Fibroblast of lung (primary cell): ENCODE measurements at places on chromosomes 4 and X.

DNA sequence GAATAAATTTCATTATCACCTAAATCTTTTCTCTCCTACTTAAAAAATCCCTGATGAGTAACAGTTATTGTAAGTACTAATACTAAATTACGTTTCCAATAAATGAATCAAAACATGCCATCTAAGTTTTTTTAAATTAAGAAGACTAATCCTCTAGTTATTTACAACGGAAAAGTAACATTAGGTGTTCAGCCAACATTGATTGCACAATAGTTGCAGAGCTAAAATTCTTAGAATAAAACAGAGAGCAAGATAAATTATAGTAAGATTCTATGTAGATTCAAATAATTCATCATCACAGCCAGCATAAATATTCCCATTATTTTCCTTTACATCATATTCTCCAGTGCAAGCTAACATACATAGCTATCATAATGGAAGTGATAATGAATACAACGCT lies 139.2 kb downstream of the HDX start:
- peak; percentile 15 for DNase-seq

DNA sequence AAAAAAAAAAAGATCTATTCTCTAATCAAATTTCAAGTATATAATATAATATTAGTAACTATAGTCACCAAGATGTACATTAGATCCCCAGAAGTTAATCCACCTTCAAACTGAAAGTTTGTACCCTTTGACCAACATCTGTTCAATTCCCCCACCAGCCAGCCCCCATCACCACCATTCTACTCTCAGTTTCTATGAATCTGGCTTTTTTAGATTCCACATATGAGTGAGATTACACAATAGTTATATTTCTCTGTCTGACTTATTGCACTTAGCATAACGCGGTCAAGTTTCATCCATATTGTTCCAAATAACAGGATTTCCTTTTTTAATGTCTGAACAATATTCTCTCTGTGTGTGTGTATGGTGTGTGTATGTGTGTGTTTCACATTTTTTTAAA lies 33.7 kb upstream of the VMA21 start:
- DNase-seq = no peak

DNA sequence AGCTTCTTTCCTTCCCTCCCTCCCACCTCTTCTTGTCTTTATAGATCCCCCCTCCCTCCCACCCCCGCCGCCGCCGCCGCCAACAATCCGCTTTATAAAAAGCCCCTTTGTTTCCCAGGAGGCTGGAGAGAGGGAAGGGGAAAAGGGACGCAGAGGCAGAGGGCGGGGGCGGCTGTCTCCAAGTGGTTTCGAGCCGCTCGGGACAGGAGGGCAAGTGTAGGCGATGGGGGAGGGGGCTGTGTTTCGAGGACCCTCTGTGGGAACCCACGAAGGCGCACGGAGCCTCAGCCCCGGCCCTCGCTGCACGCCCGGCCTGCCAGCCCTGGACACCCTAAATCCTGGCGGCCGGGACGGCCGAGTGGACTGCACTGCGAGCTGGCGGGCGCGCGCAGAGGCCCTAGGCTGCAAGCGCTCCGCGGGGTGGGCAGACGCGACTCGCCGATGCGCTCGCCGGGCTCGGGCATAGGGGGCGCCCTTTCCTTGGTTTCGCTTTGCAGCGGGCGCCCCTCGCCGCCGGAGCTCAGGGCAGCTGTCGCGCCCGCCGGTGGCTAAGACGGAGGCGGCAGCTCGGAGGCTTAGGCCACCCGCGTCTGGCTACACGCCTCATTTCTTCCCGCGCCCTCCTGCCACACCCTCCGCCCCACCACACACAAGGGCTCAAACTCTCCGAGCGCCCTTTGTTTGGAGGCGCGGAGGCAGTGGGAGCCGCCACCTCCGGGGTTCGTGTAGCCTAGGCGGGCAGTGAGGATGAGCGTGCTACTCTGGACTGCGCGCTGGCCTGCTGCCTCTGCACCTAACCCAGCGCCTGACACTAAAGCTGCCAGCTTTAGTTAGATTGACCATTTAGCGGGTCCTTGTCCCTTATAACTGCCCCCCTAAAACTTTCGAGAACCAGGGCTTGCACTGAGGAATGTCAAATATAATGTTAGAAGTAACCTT lies 2.2 kb downstream of the MAMLD1 start:
- DNase-seq = peak; percentile 66

- no peak for DNase-seq
Observed at GRCh38 chr4:93116624-93117023, 711.9 kb upstream of the ATOH1 start.

- DNase-seq = no peak
Observed at GRCh38 chr4:182569561-182569960, 326.4 kb downstream of the TENM3 start.

DNA sequence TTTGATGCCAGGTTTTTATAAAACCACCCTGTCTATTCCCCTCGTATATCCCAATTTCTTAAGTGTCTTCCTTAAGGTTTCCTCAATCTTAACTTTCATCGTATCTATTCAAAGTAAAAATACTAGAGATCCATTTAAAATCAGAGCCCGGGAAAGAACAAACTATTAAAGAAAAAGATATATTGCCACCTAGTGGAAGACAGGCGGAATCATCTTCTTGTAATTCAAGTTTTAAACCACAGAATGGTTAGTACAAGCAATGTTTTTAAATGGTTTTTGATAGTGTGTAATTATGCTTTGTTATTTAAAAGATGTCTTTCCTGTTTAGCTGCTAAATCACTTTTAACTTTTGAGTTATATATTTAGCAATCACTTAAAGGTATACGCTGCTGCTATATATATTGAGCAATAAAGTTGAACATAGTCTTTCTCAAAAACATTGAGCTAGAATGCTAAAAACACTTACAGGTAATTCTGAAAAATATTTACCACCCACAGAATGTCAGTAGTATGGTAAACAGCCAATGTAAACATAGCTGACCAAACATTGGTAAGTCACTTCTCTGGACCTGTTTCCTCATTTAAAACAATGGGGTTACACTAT lies 18.2 kb downstream of the PRDM8 start:
- DNase-seq = peak; percentile 76

DNA sequence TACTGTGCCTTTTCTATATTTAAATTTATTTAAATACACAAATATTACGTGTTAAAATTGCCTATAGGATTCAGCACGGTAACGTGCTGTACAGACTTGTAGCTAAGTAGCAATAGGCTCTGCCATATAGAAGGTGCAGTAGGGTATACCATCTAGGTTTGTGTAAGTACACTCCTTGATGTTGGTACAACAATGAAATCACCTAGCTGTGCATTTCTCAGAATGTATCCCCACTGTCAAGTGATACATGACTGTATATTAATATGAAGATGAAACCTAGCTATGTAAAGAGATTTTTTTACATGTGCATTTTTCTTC lies 431.2 kb downstream of the KCTD8 start:
- no peak for DNase-seq

GRCh38 chrX:136168929-136169735 lies 21.8 kb downstream of the FHL1 start:
- DNase-seq = peak; percentile 97

GRCh38 chr4:154086247-154086646 lies 297.4 kb upstream of the SFRP2 start:
- DNase-seq = no peak

DNA sequence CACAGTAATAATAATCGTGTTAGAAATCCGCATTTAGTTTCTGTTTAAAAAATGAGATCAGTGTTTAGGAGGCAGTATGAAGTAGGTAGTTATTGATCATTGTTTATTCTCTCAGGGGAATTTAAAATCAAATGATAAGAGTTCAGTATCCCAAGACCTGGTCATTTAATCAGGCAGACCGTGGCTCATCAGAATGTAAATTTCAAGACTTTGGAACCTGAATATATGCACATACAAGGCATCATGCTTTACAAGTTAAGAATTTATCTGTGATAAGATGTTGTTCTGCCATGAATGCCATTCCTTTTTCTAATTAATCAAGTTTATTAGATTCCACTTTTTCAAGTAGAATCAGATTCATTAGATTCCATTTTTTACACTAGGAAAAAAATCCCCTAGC lies 133.5 kb upstream of the MAOA start:
- no peak for DNase-seq

GRCh38 chr4:170051402-170051801 lies 25.2 kb upstream of the MFAP3L start:
- no peak for DNase-seq

- DNase-seq = no peak
Observed at GRCh38 chr4:163747886-163748285, 253.4 kb downstream of the TMA16 start.

DNA sequence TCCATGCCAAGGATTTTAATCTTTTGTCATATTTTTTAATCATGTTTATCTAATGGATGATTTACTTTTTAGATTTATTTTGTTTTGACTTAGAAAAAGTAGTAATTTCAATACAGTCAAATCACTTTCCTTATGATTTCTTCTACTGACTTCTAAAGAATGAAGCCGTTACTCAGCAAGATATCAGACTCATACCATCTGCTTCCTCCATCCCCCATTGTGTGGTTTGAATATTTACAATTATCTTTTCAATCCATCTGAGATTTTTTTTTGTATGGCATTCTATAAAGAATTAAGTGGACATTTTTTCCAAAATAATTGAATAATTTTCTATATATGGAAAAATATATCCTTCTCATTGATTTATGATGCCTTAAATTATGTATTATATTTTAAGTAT lies 565.4 kb upstream of the ATOH1 start:
- DNase-seq = no peak

- no peak for DNase-seq
Observed at GRCh38 chr4:168619266-168619631, 122.4 kb downstream of the PALLD start.

- no peak for DNase-seq
Observed at GRCh38 chr4:3818371-3818770, 52.2 kb downstream of the ADRA2C start.

DNA sequence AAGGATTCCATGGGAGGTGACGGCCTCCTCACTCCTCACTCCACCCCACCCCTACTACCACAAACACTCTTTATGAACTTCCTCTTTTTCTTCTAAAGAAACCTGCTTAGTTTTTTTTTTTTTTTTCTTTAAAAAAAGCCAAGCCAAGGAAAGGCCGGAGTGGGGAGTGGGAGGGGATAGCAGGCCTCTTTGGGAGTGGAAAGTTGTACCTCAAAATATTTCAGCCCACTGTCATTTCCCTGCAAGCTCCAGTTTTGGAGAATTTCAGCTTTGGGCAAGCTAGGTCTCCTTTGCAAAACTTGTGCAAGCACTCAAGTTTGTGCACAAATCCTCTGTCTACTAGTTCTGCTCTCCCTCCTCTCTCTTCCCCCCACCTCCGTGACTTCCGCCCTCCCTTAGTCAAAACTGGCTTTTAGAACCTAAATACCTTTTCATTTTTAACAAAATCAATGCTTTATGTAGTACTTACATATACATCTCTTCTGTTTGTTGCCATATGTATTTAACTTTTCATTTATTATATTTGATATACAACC lies 512 bp upstream of the ANTXR2 start:
- no peak for DNase-seq

DNA sequence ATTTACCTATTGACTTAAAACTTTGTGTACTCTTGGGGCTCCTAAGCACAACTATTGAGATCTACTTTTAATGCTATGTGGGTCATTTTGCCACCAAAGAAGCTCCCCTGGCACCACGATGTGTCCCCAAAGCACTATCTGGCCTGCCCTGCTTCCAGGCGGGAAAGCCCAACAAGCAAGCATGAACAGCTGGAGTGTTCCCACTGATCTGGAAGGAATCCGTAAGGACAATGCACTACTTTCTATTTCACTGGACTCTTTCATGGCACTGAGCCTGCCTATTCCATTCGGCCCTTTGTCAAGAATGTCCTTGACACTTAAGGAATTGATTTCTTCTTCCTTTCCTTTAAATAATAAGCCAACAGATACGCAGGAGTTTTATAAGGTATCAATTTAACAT lies 38.8 kb downstream of the GRIA3 start:
- DNase-seq = no peak

DNA sequence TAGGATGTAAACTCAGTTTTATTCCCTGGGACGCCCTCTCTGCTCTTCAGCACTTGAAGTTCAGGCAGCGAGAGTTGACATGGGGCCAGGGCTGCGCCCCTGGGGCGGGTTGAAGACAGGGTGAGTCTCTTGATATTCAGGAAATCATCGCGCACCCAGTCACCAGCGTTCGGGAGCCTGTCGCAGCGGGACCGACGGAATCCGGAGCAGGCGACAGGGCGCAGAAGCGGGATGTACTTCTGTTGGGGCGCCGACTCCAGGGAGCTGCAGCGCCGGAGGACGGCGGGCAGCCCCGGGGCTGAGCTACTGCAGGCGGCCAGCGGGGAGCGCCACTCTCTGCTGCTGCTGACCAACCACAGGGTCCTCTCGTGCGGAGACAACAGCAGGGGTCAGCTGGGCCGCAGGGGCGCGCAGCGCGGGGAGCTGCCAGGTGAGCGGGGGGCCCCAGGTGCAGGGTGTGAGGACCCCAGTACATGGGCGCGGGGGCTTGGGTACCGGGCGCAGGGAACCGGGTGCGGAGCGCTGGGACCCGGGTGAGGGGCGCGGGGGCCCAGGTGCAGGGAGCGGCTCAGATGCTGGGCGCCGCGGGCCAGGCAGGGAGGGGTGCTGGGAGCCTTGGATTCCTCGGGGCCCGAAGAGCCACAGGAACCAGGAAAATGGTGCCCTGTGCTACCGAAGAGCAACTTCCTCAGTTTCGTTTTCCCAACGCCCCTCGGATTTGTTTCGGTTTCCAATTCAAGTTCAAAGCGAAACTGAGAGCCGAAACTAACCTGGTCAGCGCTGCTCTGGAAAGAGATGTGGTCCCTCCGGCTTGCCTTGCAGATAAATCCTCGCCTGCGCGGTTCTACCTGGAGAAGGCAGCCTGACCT lies at the start of gene HERC6:
HERC6 (plus strand) TSS at position 162 of the 869 bp plus-strand sequence; CDS start at position 232, 70 bp downstream.
- peak; percentile 80 for DNase-seq
